Epithelial cell of alveolus of lung (primary cell): ENCODE measurements at places on chromosomes 3 and 15. TPM values are rescaled to one million over a fixed set of nuclear protein-coding genes. Genes with fewer than 3 reads are reported as not detected.

UQCRC1 gene
- total RNA-seq: 388 and 454 TPM in 2 replicates

FILIP1L gene
- total RNA-seq: 12.6 and 42.7 TPM in 2 replicates

ZNF860 gene
- 0.52 and 1.5 TPM in 2 replicates for total RNA-seq

GOLGA8G gene
- not detected in 2 replicates for total RNA-seq

MME gene
- 96.5 and 111 TPM in 2 replicates for total RNA-seq

IQCF5 gene
- not detected in 2 replicates for total RNA-seq

CCDC191 gene
- total RNA-seq: 0.56 and 0.65 TPM in 2 replicates

GOLGA8T gene
- not detected in 2 replicates for total RNA-seq

OR5H15 gene
- not detected in 2 replicates for total RNA-seq

ADIPOQ gene
- total RNA-seq: not detected in 2 replicates

FGF12 gene
- 0.52 and 2.9 TPM in 2 replicates for total RNA-seq

ANKUB1 gene
- not detected in 2 replicates for total RNA-seq

TCTA gene
- total RNA-seq: 30.3 and 34.0 TPM in 2 replicates

STAB1 gene
- 0.39 and 0.80 TPM in 2 replicates for total RNA-seq

IGSF10 gene
- total RNA-seq: 1.6 and 3.7 TPM in 2 replicates

HGD gene
- total RNA-seq: 0.13 TPM in 1 of 2 replicates, not detected in the other

RTP4 gene
- total RNA-seq: 0.13 TPM in 1 of 2 replicates, not detected in the other

ERICH6 gene
- 0.48 TPM in 1 of 2 replicates, not detected in the other for total RNA-seq

ITIH1 gene
- total RNA-seq: not detected in 2 replicates

DUOXA2 gene
- total RNA-seq: under 0.01 TPM in 1 of 2 replicates, not detected in the other

CELSR3 gene
- total RNA-seq: 2.8 and 5.0 TPM in 2 replicates

GRIP2 gene
- total RNA-seq: under 0.01 TPM in 1 of 2 replicates, not detected in the other

CPNE9 gene
- not detected in 2 replicates for total RNA-seq

CCR4 gene
- not detected in 2 replicates for total RNA-seq

ARNT2 gene
- total RNA-seq: 4.8 and 5.3 TPM in 2 replicates

CYFIP1 gene
- 60.7 and 93.9 TPM in 2 replicates for total RNA-seq

MYEF2 gene
- 2.6 and 4.1 TPM in 2 replicates for total RNA-seq

SLC26A6 gene
- 19.7 and 73.9 TPM in 2 replicates for total RNA-seq

CPLX3 gene
- 0.48 TPM in 1 of 2 replicates, not detected in the other for total RNA-seq

PDIA3 gene
- total RNA-seq: 295 and 351 TPM in 2 replicates

RPL22L1 gene
- total RNA-seq: 169 and 549 TPM in 2 replicates

SLC12A1 gene
- total RNA-seq: 0.13 TPM in 1 of 2 replicates, not detected in the other

SCG5 gene
- total RNA-seq: 24.4 and 46.5 TPM in 2 replicates

EIF4E3 gene
- 2.7 and 4.0 TPM in 2 replicates for total RNA-seq

CDCP1 gene
- total RNA-seq: 19.2 and 76.2 TPM in 2 replicates

IQSEC1 gene
- 9.6 and 13.9 TPM in 2 replicates for total RNA-seq

PLSCR2 gene
- 0.72 TPM in 1 of 2 replicates, not detected in the other for total RNA-seq

CCRL2 gene
- total RNA-seq: 0.39 TPM in 1 of 2 replicates, not detected in the other

C3orf85 gene
- not detected in 2 replicates for total RNA-seq

EPHB1 gene
- 0.24 and 0.65 TPM in 2 replicates for total RNA-seq

FBXW12 gene
- total RNA-seq: not detected in 2 replicates

WDR5B gene
- total RNA-seq: 3.5 and 7.2 TPM in 2 replicates

GABRR3 gene
- total RNA-seq: not detected in 2 replicates

NRG4 gene
- total RNA-seq: 0.13 and 0.16 TPM in 2 replicates

MELTF gene
- 4.7 and 7.5 TPM in 2 replicates for total RNA-seq

CD47 gene
- 32.2 and 40.6 TPM in 2 replicates for total RNA-seq

BTLA gene
- 0.26 TPM in 1 of 2 replicates, not detected in the other for total RNA-seq

SSUH2 gene
- total RNA-seq: not detected in 2 replicates

GABRB3 gene
- total RNA-seq: 1.2 and 3.3 TPM in 2 replicates

CCDC54 gene
- not detected in 2 replicates for total RNA-seq

STAG1 gene
- 17.9 and 18.0 TPM in 2 replicates for total RNA-seq
